GOT3 (cell line): ENCODE measurements at places on chromosomes 1 and 21.

DNA sequence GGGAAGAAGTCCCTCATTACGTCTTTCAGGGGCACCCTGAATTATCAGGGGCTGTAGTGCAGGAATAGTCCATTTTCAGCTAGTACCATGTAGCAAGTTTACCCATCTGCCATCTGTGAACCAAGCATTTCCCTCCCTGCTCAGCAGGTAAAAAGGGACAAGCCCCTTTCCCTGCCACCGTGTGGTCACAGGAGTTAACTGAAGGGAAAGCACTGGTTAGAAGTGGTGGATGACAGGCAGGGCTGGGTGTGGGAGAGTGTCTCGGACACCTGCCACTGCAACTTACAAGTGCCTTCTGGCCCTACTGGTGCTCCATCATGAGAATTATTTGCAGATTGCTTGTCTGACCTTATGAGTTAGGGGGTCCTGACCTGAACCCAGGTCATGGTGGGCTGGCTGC is 32.0 kb upstream of the IGSF5 start:
- DNase-seq, result no peak

- DNase-seq, result no peak
Observed at GRCh38 chr1:236156512-236157208, 14.3 kb downstream of the GPR137B start.

DNA sequence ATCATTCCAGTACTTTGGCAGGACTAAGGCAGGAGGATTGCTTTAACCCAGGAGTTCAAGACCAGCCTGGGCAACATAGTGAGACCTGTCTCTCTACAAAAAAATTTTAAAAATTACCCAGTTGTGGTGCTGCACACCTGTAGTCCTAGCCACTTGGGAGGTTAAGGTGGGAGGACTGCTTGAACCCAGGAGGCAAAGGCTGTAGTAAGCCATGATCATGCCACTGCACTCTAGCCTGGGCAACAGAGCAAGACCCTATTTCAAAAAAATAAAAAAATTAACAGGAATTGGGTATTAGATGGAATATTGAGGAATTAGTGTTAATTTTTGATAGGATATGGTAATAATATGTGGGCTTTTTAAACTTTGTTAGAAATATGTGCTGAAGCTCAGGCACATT is 16.8 kb downstream of the TAF13 start:
- DNase-seq, result no peak

DNA sequence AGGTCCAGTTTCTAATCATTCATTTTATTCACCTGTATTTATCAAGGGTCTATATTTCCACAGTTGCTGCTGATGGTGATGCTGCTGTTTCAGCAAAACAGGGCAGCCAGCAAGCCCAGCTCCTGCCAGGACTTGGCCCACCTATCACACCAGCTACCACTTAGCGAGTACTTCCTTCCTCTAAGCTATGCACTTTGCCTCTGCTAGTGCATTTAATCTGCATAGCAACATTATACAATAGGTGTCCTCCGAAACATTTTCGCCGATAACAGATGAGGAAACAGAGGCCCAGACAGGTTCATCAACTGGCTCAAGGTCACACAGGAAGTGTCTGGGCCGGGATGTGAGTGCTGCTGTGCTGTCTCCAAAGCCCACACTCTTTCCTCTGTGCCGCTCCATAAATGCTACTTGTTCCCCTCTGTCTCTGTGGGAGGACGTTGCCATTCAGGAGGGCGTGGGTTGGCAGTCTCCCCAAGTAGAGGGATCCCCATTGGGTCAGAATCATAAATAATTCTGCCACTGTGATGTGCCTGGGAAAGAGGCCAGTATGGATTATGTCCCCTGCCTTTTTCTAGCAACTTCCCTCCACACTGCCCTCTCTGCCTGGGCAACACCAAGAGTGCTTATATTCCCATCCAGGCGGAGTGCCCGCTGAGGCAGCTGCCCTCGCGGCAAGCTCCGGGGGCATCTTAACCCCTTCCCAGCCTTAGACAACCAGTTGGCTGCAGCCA is 9.4 kb upstream of the PLEKHA6 start:
- no peak for DNase-seq

DNA sequence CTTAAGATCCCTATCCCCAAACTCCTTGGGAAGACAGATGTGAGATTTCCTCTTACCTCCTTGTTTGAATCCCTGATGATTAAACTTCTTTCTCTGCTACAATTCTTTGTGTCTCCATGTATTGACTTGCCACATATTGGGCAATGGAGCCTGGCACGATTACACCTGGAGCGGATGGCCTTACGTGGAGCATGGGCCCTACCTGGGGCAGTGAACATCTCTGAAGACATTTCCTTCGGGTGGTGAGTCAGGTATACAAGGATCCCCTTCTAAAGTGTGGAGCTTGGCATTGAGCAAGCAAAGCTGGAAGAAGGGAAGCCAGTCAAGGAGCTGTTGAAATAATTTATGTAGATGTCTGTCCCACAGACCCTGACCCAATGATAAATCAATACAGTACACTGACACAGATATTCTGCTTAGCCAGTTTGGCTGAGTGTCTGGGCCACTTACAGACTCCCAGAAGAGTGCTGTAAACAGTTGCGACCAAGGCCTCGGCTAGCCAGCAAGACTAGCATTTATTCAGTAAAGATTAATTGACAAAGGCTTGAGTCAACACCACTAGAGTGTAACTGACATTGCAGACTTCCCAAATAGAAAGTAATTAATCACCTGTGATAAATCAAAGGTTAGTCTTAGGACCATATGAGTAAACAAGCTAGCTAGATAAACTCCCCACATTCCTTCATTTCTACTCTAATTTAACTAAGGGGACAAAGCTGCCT is 83.1 kb upstream of the KCNK1 start:
- no peak for DNase-seq

- no peak for DNase-seq
Observed at GRCh38 chr1:157540160-157540748, 12.1 kb downstream of the FCRL5 start.

DNA sequence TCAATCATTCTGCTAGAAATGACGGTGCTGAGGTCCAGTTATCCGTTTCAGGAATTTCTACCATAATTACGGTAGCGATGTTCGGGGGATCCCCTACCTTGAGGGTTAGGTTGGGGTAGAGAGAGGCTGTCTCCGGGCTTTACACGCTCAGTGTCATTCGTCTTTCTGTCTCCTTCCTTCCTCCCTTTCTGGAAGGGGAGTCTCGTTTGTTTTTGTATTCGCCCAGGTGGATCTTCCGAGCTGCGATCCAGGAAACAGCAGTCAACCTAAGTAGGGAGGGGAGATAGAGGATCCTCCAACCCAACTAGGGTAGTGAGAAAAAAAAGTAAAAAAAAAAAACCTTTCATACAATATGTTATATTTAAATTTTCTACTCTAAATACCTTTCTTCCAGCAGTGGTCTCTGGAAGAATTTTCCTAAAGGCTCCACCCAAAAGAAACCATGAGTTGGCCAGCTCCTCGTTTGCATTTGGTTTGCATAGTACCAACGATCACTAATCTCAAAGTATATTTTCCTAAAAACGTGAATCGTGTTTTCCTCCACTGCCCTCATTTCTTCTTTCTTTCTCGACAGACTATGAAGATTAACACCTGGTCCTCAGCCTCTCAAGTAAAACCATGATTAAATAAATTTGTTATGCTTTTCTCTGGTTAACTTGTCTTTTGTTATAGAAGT is 611 bp upstream of the PIK3C2B start:
- DNase-seq, result no peak

DNA sequence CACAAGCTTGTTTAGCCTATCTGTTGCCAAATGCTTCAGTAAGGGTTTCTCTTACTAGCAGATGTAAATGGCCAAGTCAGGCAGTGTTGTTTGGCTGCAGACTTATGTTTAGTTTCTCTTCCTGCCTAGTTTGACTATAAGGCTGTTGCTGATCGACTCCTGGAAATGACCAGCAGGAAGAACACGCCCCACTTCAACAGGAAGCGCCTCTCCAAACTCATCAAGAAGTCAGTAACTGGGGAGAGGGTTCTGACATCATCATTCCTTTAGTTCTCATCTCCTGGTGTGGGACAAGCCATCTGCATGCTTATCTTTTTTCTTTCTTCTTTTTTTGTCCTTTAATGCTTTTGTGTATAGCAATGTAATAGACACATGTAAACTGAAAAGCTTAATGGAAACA is 25.1 kb downstream of the RRP1B start:
- DNase-seq, result no peak

- DNase-seq, result no peak
Observed at GRCh38 chr21:33561373-33561772, 18.5 kb downstream of the SON start.

DNA sequence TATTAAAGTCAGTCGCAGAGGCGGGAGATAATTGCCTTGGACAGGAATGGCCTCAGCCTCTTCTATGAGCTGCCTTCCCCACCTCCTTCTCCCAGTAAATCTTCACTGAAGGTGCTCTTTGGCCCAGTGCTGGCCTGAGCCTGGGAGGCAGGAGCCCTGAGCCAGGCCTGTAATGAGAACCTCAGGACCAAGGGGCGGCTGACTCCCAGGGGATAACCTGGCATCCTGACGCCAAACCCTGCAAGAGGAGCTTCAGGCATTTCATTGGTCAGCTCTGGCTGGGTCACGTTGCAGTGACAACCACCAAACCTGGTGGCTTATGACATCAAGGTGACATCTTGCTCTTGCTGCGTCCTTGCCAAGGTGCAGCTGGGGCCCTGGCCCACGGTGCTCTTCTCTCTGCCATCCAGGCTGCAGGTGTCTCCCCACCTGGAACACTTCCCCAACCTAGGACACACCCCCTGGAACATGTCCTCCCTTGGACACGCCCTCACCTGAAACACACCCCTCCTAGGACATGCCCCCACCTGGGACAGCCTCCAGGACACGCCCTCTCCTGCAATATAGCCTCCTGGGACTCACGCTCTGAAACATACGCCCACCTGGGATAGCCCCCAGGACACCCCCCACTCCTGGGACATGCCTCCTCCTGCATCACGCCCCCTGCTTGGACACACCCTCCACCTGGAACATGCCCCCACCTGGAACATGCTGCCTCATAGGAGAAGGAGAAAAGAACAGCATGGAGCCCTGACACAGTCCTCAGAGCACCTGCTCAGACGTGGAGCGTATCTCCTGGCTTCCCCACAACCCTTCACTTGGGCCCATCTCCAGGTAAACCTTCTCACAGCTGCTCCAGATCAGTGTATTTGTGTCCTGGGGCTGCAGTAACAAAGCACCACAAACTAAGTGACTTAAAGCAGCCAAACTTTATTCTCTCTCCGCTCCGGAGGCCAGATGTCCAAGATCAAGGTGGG is 333.6 kb downstream of the NPHP4 start:
- DNase-seq, result no peak

DNA sequence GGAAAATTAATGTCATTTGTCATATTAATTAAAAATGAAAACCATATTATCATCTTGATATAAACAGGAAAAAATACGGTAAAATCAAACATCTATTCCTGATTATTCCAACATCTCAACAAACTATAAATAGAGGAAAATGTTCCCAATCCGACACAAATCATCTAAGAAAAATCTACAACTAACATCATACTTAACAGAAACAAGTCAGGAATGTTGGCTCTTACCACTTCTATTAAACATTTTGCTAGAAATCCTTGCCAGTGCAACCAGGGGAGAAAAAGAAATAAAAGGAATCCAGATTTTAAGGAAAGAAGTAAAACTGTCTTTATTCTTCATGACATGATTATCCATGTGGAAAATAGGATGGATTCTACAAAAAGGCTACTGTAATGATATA is 77.0 kb upstream of the IRF2BP2 start:
- no peak for DNase-seq

DNA sequence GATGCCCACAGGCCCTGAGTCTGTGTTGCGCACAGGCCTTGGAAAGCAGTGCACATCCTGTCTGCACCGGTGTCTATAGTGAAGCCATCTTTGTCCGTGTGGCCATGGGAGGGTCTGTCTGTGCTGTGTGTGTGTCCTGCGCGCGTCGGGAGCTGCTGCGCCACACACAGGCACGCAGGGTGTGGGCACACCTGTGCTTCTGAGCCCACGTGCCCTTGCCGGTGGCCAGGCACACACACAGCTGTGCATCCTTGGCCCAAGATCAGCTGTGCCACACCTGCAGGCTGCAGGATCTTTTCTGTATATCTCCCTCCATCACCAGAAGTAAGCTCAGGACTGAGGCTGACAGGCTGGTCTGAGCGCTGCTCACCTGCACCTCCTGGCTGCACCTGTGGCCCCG is 3.2 kb upstream of the SAMD11 start:
- no peak for DNase-seq

DNA sequence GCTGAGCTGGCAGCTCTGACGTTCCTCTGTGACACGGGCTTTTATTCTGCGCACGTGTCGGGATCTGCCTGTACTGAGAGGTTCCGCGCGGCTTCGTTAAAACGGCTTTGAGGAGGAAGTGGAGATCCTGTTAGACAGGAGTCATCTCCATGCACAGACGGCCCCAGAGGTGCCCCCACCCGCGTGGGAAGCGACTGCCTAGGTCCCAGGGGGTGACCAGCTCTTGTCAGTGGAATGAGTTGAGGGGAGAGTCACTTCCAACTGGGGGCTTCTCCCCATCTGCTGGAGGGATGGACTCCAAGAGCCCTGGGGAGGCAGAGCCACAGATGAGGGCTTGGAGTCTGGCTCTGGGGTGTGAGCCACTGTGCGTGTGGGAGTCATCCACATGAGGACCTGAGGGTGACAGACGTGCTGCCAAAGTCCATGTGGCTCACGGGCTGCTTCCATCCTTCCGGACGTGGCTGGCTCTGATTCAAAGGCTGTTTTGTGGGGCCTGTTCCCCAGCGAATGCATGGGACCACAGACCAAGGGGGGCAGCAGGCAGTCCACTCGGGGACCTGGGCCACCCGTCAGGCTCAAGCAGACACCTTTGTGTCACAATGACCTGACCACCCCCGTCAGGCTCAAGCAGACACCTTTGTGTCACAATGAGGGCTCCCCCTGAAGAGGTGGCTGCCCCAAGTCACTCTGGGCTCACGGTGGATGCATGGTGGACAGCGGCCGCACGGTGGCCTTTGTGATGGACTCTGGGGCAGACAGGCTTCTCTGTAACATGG is 26.8 kb downstream of the PTTG1IP start:
- no peak for DNase-seq

GRCh38 chr1:178277793-178278530 is 184.1 kb downstream of the RASAL2 start:
- DNase-seq, result no peak
